ENCODE measurements at places on chromosomes 5 and 9. TPM values are rescaled to one million over a fixed set of nuclear protein-coding genes. Genes with fewer than 3 reads are reported as not detected.

DNA sequence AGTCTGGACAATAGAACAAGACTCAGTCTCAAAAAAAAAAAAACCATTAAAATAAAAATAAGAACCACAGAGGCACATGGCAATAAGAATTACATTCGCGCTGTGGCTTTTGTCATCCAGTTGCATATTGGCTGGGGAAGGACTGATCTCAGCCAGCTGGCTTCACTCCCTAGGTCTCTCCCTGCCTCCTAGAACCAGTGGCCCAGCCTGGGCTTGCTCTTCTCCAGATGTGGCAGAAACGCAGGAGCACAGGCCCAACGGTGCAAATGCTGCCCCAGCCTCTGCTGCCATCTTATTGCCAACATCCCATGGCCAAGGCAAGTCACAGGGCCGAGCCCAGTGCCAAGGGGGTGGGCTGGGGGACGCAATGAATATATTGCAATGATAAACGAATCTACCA, 37.0 kb downstream of the NKX2-5 start:
- DNase-seq: no peak

DNA sequence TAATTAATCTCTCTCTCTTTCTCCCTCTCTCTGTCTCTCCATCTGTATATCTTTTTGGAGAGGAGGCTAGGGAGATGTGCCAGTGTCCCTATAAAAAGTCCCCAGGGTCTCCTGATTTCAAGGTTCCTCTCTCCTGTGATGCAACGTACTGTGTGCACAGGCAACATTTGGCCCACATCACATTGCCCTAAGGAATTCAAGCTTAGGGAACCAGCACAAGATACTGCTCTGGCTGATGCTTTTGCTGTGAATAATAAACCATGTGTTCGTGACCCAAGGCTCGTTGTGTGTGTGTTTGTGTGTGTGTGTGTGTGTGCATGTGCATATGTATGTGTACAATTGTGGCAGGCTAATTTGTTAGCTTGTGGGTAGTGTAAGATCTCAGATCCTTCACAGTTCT, 9.7 kb downstream of the SPATA9 start:
- DNase-seq: peak; percentile 4

DNA sequence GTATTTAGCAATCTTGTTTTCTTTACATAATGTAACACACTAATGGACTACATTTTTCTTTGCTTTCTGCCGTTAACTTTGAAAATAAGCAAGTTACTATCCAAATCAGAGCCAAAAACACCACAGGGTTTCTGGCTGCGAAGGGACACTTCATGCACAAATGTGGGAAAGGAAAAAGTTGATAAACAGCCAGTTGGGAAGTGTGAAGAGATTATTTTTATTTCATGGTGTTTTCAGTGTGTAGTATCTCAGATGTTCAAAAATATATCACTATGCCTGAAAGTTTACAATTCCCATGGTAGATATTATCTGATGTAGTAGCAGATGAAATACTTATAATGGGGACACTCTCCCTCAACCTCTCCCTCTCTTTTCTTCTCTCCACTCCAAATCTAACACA, 135.3 kb downstream of the CETN3 start:
- DNase-seq: no peak

DNA sequence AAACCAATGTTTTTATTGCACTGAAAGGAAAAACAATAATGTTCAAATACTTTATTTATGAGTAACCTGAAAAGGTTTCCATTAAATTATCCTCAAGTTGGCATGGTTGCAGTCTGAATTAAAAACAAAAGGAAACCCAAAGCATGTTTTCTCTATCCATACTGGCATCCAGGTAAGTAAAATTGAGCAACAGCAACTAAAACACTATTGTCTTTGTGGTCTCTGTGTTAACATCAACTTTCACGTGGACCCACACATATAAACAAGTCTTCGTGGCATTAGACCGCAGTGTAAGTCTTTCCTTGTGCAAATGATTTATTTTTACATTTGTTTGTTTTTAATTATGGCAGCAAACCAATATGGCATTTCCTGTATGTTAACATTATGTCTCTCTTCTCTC, 757.6 kb downstream of the SEMA5A start:
- DNase-seq: no peak

The SPOCK1 gene
- 6.3 TPM for polyA plus RNA-seq

GRCh38 chr5:120533581-120533980, 69.5 kb downstream of the PRR16 start:
- no peak for DNase-seq

DNA sequence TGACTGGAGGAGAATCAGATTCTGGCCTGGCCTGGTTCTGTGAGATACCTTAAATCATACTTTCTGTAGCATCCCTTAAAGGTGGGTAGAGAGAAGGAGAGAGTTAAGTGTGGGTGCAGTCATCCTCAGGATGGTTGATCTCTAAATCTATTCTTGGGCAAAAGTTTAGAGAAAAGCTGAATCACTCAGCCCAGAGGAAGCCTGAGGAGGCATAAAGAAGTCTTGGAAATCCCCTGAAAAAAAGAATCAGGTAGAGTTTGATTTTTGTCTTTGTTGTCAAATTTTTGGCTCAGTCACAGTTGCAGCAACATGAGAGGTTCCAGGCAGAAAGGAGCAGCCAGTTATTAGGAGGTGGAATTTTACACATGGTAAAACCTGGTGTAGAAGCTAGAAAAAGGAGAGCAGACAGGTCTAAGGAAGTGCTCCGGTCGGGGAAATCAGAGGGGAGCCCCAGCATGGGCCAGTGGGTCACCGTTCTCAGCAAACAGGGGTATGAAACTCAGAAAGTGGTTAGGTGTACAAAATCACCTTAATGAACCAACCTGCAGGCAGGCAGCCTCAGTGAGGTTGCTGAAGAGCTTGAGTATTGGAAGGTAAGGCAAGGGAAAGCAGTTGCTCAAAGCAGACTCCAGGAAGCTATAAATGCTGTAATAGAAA, 116.2 kb upstream of the CNTLN start:
- DNase-seq: no peak

- peak; percentile 94 for DNase-seq
Measured at GRCh38 chr9:106916466-106917235, 53.7 kb downstream of the ZNF462 start.

GRCh38 chr5:152306386-152306785, 98.7 kb downstream of the NMUR2 start:
- no peak for DNase-seq

DNA sequence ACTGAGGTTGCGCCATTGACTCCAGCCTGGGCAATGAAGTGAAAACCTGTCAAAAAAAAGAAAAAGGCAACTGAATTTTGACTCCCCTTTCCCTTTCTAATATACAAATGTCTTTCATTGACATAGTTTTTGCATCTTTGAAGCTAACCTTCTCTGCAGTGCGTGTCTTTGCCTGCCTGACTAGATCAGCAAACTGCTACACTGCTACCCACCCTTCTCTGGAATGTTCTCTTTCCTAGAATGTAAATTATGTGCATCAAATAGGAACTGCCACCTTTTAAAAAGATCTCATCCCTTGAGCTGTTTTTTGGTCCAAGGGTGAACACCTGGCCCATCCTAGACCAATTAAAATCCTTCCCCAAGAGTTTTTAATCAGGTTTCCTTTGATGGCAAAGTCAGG, 127.6 kb downstream of the SLC28A3 start:
- DNase-seq: no peak

- no peak for DNase-seq
Measured at GRCh38 chr5:179619776-179620175, 3.7 kb downstream of the HNRNPH1 start.

- no peak for DNase-seq
Measured at GRCh38 chr9:33106372-33106771, 29.9 kb upstream of the SMU1 start.
